ENCODE measurements at places on chromosomes 1 and 21.

GRCh38 chr1:36807262-36807661 lies 227.1 kb downstream of the GRIK3 start:
- no peak for DNase-seq

DNA sequence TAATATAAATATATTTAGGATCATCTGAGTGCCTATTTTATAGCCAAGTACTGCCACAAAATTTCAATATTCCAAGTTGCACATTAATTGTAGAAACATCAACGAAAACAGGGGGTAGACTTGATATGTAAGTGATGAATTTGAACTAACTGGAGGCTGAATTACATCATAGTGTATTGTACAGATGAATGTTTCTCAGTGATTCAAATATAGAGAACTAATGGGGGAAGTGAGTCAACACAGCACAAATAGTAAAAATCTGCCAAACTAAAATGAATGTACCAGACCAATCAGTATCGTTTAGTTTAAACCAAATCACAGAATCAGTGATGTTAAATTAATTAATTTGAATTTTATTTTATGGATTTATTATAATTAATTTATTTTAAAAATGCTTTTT lies 42.8 kb downstream of the RTCA start:
- DNase-seq: no peak

DNA sequence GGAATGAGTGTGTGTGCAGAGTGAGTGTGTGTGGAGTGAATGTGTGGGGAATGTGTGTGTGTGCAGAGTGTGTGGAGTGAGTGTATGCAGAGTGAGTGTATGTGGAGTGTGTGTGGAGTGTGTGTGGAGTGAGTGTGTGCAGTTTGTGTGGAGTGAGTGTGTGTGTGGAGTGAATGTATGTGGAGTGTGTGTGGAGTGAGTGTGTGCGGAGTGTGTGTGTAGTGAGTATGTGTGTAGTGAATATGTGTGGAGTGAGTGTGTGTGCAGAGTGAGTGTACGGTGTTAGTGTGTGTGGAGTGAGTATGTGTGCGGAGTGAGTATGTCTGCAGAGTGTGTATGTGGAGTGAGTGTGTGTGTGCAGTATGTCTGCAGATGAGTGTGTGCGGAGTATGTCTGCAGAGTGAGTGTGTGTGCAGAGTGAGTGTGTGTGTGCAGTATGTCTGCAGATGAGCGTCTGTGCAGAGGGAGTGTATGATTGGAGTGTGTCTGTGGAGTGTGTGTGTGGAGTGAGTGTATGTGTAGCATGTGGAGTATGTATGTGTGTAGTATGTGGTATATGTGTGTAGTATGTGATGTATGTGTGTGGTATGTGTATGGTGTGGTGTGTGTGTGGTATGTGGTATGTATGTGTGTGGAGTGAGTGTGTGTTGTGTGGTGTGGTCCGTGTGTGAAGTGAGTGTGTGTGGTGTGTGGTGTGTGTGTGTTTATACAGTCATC lies 59.7 kb upstream of the CLDN14 start:
- DNase-seq: no peak

GRCh38 chr1:155202731-155203515 lies 4.8 kb downstream of the THBS3 start:
- DNase-seq: no peak

- no peak for DNase-seq
These were observed 23.6 kb upstream of the SSBP3 start for GRCh38 chr1:54429838-54430237.

- no peak for DNase-seq
These were observed 4.1 kb upstream of the REG4 start for GRCh38 chr1:119815361-119815760.

DNA sequence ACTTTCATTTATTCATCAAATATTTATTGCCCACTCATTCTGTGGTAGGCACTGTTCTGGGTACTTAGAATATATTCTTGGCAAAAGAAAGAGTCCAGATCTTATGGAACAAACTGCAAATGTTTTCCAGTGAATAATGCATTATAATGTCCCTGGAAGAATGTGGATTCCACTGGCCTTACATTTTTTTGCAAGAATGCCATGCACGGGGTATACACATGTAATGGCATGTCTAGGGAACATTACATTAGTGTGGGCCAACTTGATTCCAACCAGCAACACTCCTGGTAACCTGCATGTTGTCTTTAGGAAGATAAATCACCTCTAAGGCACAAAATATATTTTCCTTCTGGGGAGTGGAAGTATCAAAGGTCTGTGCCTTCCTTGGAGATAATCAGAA lies 33.0 kb upstream of the IFI44L start:
- no peak for DNase-seq

DNA sequence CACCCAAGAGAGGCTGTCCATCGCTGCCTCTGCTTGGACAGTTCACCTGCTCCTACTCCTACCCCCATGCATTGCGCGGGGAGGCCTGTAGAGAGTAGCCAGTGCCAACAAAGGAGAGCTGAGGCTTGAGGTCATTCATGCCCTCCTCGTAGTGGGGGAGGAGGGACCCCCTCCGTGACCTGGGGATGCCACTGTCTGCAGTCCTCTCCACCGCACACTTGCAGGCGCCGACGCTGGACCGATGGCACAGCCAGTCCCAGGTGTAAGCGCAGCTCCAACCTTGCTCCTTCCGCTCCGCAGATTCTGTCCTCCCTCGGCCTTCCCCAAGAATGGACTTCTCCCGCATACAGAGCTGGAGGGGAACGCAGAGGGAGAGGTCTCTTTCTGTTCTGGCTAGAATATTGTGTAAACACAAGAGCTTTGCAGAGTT lies 672 bp upstream of the PHLDA3 start:
- DNase-seq: no peak

GRCh38 chr1:192635939-192636338 lies at the start of gene RGS13:
RGS13 (plus strand) TSS chr1:192636147; CDS start chr1:192644335, 8,188 bp downstream.
- DNase-seq: no peak

DNA sequence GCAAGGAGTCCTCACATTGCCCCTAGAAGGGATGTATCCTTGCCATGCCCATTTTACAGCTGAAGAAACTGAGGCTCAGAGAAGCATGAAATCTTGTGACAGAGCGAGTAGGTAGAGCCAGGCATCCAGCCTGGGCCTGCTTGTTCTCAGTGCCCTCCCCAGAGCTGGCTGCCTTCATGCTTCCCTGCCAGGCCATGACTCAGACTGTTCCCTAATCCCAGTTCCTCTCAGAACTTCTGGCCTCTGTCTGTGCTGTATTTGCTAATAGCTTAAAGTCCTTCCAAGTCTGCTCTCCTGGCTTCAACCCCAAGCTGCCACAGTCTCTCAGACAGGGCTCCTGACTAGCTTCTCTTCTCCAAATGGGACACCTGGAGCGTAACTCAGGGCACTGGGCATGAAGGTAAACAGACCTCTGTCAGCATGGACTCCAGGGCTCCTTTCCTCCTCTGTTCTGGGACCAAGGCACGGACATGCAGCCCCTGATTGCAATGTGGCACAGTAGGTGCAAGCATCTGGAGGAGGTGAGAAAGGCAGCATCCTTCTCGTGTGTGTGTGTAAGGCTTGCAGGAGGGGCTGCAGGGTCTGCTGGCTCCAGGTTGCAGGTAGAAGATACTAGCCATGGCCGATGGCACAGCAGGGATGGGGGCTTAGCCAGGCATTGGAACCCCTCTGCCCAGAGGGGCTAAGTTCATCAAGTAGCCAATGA lies 122.7 kb downstream of the HMGB4 start:
- no peak for DNase-seq

- no peak for DNase-seq
These were observed 7.3 kb downstream of the RNU1-2 start for GRCh38 chr1:16903054-16903453.

DNA sequence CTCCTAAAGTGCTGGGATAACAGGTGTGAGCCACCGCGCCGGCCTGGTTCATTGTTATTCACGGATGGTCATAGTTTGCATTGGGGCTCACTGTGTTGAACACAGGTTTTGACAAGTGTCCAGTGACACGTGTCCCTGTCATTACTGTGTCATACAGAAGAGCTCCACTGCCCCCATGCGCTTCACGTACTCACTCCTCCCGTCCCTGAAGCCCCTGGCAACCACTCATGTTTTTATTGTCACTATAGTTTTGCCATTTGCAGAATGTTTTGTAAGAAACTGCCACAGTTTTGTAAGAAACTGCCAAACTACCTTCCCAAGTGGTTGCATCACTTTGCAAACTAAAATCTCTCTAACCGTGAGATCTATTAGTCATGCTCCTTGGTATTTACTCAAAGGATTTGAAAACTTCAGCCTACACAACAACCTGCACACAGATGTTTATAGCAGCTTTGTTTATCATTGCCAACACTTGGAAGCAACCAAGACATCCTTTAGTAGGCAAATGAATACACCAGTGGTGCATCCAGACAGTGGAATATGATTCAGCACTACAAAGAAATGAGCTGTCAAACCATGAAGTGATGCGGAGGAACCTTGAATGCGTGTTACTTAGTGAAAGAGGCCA lies 163.2 kb upstream of the COL6A1 start:
- no peak for DNase-seq

- no peak for DNase-seq
These were observed 3.9 kb downstream of the ID3 start for GRCh38 chr1:23555270-23555985.

- DNase-seq: no peak
These were observed 124.0 kb downstream of the PROX1 start for GRCh38 chr1:214111796-214112195.

GRCh38 chr1:223188618-223189356 lies 45.7 kb upstream of the TLR5 start:
- DNase-seq: no peak

DNA sequence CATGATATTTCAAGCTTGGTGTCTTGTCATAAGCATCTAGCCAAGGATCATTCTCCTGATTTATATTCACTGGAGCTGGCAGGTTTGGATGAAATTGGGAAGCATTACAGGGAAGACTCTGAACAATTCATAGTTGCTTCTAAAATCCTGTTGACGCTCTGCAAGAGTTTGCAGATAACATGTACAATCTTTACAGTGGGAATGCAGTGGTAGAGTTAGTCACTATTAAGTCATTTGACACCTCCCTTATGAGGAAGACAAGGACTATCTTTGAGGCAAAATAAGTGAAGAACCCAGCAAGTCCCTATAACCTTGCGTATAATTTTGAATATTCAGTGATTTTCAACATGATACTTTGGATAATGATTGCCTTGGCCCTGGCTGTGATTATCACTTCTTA lies 45.3 kb upstream of the CRB1 start:
- no peak for DNase-seq

GRCh38 chr21:45319461-45320211 lies 31.9 kb upstream of the POFUT2 start:
- no peak for DNase-seq

DNA sequence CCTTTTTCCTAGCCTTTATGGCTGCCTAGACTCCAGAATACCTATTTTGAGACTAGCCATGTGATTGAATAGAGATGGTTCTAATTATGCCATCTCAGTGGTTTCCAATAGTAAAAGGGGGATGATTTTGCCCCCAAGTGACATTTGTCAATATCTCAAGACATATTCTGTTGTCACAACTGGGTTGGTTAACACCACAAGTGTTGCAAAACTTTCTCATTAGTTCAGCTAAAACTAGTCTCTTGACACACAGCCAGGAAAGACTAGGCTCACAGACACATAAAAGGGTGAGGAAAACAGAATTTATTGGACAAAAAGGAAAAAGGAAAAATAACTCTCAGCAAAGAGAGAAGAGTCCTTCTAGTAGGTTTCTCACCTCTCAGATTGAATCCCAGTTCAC lies 39.9 kb upstream of the GBP5 start:
- DNase-seq: no peak

GRCh38 chr1:52604063-52604770 lies 2.0 kb downstream of the GPX7 start:
- DNase-seq: no peak

- DNase-seq: no peak
These were observed 36.8 kb downstream of the CLCA1 start for GRCh38 chr1:86505564-86505902.

DNA sequence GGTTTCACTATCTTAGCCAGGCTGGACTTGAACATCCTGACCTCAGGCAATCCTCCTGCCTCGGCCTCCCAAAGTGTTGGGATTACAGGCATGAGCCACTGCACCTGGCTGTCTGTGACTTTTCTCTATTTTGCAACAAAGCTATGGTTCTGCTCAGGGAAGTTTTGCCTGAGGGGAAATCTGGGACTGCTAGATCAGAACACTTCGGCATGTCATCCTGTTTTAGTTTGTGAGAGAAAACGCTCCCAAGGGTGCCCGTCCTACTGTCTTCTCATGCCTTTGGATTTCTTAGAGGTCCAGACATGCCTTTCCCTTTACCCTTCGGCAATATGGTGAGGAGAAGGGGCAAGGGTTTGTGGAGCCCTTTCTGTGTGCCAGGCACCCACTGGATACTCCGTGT lies 5.6 kb upstream of the CORT start:
- no peak for DNase-seq

- DNase-seq: no peak
These were observed 562 bp downstream of the DYNLT5 start for GRCh38 chr1:66752671-66753371.

DNA sequence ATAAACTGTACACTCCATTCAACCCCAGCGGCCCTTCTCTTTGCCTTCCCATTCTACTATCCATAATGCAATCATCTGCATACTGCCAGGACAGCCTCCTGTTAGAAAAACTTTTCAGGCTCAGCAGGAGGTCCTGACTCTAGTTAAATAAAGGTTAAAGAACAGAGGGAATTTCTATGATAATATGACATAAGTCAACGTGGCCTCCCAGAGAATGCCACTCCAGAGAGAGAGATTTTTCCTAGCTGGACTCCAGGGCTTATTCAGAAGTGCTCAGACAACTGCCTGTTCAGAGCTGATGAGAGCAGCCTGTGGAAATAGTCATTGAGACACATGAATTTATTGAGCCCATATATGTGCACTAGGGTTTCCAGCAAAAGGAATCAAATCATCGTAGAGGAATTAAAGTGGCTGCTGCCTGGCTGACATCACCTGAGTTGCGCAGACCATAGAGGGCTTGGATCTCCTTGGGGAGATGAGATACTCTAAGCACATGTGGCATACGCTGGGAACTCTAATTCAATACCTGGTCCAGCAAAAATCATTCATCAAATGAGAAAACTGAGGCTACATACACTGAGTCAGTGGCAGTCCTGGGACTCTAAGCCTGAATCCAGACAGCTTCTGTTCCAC lies 736.2 kb downstream of the PTPRU start:
- DNase-seq: no peak

DNA sequence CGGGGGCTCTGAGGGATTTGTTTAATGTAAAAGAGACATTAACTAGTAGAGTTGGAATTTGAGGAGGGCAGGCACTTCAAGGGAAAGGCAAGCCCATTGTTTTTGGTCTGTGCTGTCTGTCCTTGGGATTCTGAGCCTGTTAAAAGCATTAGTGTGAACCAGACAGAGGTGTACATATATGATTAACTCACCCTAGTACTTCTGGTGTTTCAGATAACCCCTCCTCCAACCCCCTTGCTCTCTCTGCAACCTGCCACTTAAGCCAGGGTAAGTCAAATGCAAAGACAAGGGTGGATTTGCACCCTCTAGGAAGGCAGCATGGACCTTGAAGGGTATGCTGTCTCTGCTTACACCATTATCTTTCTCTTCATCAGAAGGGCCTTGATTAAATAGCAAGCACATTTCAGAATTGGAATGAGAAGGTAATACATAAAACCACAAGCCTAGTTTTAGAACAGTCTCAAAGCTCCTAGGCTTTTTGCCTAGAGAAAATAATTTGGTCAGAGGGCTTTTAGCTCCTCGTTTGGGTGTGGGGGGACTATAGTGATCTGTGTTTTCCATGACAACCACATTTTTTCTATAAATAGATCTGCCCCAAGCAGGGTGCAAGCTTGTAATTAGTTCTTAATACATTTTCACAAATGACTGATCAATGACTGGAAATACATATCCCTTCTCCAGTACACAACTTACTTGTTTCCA lies 120.7 kb upstream of the SGIP1 start:
- no peak for DNase-seq

- no peak for DNase-seq
These were observed 16.2 kb downstream of the TRAPPC10 start for GRCh38 chr21:44028287-44028659.

Data from NCI-H748 treated with DMSO at 0.1 percent for 48 hours (cell line).